ENCODE measurements at places on chromosomes 13 and 19. TPM values are rescaled to one million over a fixed set of nuclear protein-coding genes. Genes with fewer than 3 reads are reported as not detected.

DAND5 gene
- polyA plus RNA-seq: 0.14 TPM

ZSCAN4 gene
- 0.07 TPM for polyA plus RNA-seq

CACNG8 gene
- polyA plus RNA-seq: 0.06 TPM

LRRC8E gene
- polyA plus RNA-seq: 4.6 TPM

MIR17HG gene
- 0.60 TPM for polyA plus RNA-seq

FAM124A gene
- 0.87 TPM for polyA plus RNA-seq

LHFPL6 gene
- 31.8 TPM for polyA plus RNA-seq

ZIC2 gene
- polyA plus RNA-seq: not detected

PSG1 gene
- polyA plus RNA-seq: not detected

TPTE2 gene
- 0.02 TPM for polyA plus RNA-seq

SYNGR4 gene
- polyA plus RNA-seq: not detected

PEAK3 gene
- 0.81 TPM for polyA plus RNA-seq

NOSIP gene
- polyA plus RNA-seq: 77.1 TPM

C19orf38 gene
- 48.7 TPM for polyA plus RNA-seq

EHD2 gene
- polyA plus RNA-seq: 76.5 TPM

TTC9B gene
- not detected for polyA plus RNA-seq

DNA sequence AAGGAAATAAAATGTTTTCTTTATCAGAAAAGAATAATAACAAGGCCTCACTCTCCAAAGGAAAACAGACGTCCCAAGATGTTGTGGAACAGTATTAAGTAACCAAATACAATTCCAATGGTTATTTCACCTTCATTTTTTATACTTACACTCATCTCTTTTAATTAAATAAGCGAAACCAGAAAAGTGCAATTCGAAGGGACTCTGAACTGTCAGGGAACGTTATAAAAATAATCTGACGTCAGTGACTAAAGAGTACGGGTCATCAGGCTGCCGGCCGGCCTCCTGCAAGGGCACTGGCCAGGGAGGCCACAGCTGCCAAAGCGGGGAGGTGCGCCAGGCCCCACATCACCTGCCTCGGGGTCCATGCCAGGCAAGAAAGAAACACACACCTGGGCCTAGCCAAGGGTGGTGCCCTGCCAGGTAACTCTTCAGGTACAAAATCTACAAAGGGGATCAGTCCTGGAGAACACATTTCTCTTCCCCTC lies 61.2 kb downstream of the CDADC1 start:
- no peak for DNase-seq

DNA sequence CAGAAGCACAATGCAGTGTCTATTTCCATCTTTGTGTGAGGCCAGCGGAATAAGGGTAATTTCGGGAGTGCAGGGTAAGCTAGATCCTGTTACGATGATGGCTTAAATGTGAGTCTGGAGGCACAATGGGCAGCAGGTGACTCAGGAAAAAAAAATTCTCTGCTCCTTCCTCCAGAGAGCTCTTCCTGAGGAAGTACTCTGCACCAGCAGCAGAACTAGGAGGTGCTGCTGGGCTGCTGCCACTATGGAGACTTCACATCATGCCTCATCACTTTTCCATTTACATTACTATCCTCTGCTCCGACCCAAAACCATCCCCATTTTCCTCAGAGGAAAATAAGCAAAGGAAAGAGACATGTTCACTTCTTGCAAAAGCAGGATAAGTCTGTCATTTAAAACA lies 282.0 kb downstream of the DNAJC15 start:
- no peak for DNase-seq

DNA sequence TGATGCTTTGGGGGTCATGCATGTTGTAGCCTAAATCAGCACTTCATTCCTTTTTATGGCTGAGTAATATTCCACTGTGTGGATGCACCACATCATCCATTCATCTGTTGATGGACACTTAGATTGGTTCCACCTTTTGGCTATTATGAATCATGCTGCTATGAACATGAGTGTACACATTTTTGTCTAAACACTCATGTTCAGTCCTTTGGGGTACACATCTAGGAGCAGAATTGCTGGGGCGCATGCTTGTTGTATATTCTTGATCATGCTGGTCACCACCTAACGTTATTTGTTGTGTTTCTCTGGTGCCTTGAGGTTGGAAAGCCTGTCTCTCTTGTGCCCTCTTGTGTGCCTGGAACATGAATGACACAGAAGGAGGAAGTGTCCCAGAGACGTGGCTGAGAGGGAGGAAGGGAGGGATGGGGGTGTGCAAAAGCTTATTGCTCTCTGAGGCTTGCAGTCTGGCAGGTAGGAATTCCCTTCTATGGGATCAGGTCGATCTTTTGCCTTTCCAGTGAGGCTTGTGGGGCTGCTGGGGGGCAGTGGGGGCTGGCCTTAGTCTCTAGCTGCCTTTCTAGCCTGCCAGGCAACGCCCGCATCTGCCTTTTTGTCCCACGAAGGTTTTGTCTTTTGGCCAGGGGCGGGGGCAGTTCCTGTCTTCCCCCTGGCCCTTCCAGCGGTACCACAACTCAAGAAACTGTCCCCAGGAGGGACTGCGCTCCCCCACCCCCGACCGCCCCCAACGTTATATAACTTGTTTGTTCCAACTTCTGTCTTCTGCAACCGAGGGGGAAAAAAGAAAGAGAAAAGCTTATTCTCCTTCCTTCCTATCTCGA lies 7.6 kb downstream of the KLHL26 start:
- no peak for DNase-seq

DNA sequence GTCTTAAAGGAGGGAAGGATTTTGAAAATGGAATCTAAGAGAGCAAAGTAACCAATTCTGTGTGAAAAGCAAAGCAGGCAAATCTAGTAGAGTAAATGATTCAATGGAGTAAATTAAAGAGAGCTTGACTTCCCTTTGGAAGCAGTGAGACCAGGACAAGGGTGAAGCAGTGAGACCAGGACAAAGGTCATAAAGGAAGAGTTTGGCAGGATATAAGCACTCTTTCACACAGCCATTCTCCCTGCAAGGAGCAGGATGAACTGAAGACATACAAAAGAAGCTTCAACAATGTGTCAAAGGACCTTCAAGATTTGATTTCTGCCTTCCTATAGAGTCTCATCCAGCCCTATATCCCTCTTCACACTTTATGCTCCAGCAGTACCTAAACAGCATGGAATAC lies 123.8 kb downstream of the ENOX1 start:
- DNase-seq: no peak

- no peak for DNase-seq
Observed at GRCh38 chr19:43457809-43458208, 7.6 kb downstream of the LYPD3 start.

DNA sequence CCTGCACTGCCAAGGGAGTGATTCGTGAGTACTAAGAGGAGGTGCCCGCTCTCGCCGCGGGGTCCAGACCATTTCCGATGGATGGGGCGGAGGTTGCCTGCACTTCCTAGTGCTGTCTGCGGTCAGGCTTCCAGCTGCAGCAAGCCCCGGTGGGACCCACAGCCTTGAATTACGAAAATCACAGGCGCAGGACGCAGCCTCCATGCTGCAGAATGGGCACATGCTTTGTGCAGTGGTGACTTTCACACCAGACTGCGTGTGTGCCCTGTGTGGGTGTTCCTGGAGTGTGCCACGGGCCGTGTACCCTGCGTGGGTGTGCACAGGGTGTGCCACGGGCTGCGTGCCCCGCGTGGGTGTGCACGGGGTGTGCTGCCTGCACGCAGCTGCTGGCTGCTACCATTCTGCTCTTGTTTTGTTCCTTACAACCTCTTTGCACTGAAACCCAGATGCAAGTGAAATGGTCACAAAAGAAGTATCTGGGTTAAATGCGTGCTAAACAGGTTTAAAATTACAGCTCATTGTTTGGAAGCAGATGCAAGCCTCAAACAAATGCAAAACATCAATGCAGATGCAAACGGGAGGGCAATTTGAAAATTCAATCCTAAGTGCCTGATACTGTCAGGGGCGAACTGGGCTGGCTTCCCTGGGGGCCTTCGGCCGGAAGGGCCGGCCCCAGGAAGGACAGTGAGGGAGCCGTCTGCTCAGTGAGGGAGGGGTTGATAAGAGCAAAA lies 221.2 kb upstream of the SOX1 start:
- no peak for DNase-seq

DNA sequence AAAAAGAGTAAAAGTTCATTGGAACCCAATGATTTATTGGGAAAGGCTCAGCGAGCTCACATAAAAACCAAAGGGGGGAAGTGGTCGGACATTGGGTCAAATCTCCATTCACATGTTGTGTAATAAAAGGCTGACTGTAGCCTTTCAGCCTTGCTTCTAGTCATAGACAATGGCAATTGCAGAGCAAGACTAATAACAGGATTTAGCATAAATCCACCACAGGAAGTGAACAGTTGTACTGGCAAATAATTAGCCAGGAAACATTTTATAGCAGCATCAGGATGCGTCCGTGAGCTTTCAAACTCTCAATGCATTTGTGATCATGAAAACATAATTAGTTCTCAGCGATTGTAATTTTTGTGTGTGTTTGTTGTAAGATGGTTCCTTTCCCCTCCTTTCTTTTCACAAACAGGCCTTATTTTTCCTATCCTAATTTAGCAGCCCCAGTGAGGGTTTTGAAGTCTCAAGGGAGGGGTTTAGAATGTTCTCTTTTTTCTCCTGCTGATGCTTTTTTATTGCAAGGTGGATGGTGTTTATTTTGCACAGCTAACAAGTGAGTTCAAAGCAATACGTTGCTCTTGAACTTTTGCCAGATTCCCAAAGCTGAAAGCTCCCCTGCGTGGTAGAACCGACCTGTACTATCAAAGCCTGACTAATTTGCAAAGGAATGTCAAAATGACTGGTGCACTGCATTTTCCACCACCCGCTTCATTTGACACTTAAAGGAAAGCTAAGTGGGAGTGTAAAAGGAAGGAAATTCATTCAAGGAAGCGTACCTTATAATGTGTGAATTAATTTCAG lies 105.6 kb downstream of the SPRY2 start:
- DNase-seq: peak; percentile 64

DNA sequence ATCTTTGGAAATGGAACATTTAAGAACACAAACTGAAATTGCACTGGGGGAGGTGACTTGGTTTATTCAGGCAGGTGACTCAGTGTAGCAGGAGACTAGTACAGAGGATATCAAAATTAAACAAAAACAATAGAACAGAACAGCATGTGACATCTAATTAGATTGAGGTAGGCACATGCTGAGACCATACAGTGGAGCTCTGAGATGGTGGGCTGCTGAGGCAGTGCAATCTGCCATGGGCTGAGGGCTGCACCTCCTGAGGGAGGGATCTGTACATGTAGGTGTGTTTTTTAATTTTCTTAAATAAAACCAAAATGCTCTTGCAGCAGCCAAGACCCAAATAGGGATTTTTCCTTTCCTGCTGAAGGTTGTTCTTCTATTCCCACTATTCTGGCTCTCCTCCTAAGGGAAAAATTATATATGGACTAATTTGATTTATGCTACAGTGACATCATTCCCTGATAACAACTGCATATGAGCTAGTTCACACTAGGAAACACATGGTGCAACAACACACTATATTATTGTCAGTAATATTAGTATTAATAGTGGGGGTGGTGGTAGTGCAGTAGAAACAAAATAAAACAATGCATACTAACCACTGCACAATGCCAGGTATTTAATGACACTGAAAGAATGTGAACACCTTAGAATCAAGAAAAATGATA lies 48.0 kb downstream of the LNX2 start:
- DNase-seq: no peak

DNA sequence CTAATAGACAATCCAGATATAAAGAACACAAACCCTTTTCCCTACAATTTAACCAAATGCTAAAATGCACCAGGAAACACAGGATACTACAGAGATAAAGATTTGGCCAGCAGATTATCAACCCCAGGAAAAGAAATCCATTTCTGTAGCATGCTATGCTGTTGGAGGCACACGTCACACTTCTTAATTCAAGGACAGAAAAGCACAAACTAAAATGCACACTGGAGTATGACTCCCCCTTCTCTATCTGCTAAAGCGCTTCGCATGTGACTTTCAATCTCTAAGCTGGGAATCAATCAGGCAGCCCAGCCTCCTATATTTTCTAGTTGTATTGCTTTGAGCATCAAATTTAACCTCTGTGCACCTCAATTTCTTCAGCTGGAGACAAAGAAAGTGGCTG lies 22.2 kb downstream of the ABCC4 start:
- no peak for DNase-seq

- DNase-seq: no peak
Observed at GRCh38 chr19:38015216-38015615, 108.2 kb downstream of the SIPA1L3 start.

- DNase-seq: no peak
Observed at GRCh38 chr19:28862238-28862637, 350.7 kb downstream of the UQCRFS1 start.

DNA sequence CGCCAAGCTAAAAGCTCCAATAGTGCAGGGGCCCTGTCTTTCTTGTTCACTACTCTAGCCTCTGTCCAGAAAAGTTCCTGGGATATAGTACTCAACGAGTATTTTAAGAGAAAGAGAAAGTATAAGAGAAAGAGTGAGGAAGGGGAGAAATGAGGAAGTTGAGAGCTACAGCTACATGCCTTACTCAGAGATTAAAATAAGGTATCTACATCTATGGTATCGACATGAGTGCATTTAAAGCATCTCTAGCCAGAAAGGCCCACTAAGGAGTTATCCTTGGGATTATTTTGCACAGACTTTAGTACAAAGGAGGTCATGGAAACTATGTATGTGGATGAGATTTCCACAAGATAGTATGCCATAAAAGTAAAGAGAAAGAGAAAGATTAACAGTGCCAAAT lies 28.5 kb downstream of the MYCBP2 start:
- DNase-seq: no peak

All from lung (tissue), 17 donors.